ENCODE measurements at places on chromosomes 5 and 9. TPM values are rescaled to one million over a fixed set of nuclear protein-coding genes. Genes with fewer than 3 reads are reported as not detected.

Gene PPP3R2
- polyA plus RNA-seq: 0.01 TPM

Gene ASTN2
- polyA plus RNA-seq: 11.4 TPM

DNA sequence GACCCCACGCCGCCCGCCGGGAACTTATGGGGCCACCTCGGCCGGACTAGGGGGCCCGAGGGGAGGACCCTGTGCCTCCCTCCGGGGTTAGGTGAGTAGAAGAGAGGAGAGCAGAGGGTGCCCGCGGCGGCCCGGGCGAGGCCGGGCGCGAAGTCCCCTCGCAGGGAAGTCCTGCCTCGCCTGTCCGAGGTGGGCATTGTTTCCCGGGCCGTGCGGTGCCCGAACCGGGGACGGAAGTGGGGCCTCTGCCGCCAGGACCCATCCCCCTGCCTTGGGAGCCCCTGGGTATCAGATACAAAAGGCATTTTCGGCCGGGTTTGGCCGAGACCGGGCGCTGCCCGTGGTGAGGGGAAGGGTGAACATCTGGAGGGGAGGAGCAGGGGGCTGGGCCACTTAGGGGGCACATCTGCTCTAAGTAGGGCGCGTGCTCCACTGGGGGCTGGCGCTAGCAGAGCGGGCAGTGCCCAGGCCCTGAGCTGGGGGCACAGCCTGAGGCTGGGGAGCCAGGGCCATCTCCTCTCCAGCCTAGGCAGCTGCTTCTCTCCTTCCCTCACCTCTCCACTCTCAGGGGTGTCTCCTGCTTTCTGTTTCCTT is 48.2 kb downstream of the DAB2IP start:
- no peak for DNase-seq

GRCh38 chr5:14588145-14588544 is 6.6 kb downstream of the OTULINL start:
- DNase-seq: no peak

Gene GPR150
- polyA plus RNA-seq: 0.90 TPM

Gene ZCCHC9
- 38.9 TPM for polyA plus RNA-seq

Gene PCDHB5
- polyA plus RNA-seq: 2.1 TPM

Gene BARHL1
- polyA plus RNA-seq: 0.01 TPM

Gene PRLR
- polyA plus RNA-seq: 56.0 TPM

- no peak for DNase-seq
Measured at GRCh38 chr5:171520300-171521174, 101.1 kb downstream of the FGF18 start.

Gene ELOVL7
- polyA plus RNA-seq: 77.3 TPM

DNA sequence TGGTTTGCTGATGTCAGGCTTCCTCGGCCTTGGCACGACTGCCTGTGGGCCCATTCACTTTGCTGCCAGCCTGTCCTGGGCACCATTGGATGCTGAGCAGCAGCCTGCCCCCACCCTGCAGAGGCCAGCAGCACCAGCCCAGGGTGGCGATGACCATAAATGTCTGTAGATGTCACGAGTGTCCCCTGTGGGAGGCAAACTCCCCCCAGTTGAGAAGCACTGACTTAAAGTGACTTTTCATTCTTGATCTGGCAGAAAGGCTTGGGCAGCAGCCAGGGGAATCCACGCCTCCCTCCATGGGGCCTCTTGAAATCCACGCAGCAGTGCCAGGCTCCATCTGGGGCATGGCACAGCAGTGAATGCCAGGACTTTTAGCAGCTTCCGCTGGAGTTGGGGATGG is 21.8 kb downstream of the IRX4 start:
- no peak for DNase-seq

Gene C9
- polyA plus RNA-seq: 0.04 TPM

DNA sequence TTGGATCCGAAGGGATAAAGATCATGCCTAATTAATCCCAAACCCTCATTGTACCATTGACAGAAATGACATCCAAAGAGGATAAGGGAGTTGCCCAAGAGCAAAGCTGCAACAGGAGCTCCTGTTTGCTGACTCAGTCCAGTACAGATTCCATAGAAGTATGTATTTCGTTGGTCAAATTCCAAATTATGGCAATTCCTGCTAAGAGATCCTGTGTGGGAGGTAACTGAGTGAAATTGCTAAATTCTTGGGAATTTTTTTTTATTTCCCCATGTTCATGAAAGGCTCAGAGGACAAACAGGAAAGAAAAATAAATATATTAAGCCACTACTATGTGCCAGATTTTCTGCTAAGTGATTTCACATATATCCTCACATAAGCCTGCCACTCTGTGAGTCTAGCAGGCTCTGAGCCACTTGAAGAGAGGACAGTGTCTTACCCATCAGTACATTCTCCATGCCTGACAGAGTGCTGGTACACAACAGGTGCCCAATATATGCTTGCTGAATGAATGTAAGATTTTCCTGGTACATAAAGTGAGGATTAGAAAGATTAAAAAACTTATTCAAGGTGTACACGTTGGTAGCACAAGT is 132.7 kb downstream of the GLIS3 start:
- no peak for DNase-seq

Gene FAXDC2
- 33.0 TPM for polyA plus RNA-seq

GRCh38 chr5:18546591-18546990 is 912.3 kb downstream of the TAF11L14 start:
- no peak for DNase-seq

Gene TMEM161B
- polyA plus RNA-seq: 31.8 TPM

- DNase-seq: no peak
Measured at GRCh38 chr5:1746371-1747078, 53.1 kb downstream of the MRPL36 start.

Gene HACD4
- polyA plus RNA-seq: 4.8 TPM

DNA sequence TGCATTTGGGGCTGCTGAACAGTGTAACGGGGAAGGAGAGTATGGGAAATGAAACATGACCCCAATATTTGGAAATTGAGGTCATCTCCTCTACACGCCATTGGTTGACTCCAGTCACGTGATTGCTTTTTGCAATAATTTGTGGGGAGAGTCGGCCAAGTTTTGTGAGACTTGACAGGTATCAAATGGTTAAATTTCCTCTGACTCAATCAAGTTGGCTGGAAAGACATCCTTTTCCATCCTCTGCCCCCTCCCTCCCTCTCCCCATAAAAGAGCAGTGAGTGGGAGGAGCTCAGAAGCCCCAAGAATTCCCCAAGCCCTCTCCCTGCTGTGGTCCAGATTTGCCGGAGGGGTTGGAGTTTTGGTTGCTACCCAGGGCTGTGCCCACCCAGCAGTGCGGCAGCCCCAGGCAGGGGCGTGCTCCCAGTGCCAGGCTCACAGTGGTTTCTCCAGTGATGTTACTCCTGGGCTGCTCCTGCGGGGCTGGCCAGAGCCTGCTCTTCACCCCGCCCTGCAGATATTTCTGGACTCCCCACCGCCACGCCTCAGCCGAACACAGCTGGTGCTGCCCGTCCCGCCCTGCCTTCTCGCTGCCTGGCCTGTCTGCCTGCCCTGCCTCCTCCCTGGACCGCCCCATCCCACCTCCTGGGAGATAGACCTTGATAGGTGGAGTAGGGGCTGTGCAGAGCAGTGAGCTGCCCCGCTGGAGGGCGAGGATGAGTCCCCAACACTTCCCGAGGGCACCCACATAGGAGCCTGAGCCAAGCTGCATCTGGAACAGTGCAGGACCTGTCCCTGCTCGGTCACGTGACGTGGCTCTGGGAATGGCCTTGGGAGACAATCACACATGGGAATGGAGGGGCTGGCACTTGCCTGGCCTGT is 3.4 kb downstream of the COL5A1 start:
- peak; percentile 70 for DNase-seq

Gene SHISAL2B
- 0.06 TPM for polyA plus RNA-seq

Gene SCGB3A2
- polyA plus RNA-seq: not detected

DNA sequence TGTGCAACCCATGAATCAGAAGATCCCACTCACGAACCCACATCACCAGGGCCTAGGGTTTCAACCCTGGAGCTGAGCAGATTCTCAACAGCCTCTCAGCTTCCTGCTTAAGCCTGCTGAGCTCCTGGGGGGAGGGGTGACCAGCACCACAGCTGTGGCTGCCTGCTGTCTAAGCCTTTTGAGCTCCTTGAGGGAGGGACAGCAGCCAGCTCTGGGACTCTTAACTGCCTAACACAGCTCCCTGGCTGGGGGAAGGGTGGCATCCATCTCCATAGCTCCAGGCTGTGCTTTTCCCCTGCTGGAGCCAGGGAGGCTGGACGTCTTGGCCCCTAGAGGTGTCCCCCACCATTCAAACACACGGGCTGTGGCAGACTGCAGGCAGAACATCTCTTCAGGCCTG is 250.3 kb downstream of the DMAC1 start:
- peak; percentile 33 for DNase-seq

Gene LCN9
- polyA plus RNA-seq: not detected

DNA sequence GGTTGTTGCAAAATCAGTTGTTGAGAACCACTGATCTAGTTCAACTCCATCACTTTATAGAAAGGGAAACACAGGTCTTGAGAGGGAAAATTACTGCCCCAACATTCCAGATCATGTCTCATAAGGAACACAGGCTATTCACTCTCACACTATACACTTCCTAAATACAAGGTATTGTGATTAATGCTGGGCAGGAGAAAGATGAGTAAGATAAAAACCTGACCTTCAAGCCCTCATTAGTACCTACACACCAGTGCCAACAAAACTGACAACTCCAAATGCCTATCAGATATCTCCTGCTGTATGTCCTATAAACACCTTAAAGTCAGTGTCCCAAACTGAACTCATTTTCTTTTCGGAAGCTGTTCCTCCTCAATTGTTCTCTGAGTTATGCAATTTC is 8.2 kb downstream of the GNE start:
- no peak for DNase-seq

Gene TAL2
- 0.58 TPM for polyA plus RNA-seq

DNA sequence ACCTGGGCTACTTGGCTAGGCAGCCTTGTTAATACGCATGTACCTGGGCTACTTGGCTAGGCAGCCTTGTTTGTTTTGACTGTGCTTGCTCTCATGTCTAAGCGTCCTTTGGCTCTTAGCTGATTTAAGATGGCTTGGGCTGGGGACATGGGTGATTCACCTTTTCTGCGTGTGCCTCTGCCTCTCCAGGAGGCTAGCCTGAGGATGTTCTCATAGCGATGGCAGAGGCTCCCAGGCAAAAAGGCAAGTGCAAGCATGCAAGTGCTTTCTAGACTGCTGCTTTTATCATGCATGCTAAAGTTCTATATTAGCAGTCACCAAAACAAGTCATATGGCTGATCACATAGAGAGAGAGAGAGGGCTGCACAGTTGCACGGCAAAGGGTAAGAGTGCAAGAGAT is 300.5 kb downstream of the IRX1 start:
- no peak for DNase-seq

DNA sequence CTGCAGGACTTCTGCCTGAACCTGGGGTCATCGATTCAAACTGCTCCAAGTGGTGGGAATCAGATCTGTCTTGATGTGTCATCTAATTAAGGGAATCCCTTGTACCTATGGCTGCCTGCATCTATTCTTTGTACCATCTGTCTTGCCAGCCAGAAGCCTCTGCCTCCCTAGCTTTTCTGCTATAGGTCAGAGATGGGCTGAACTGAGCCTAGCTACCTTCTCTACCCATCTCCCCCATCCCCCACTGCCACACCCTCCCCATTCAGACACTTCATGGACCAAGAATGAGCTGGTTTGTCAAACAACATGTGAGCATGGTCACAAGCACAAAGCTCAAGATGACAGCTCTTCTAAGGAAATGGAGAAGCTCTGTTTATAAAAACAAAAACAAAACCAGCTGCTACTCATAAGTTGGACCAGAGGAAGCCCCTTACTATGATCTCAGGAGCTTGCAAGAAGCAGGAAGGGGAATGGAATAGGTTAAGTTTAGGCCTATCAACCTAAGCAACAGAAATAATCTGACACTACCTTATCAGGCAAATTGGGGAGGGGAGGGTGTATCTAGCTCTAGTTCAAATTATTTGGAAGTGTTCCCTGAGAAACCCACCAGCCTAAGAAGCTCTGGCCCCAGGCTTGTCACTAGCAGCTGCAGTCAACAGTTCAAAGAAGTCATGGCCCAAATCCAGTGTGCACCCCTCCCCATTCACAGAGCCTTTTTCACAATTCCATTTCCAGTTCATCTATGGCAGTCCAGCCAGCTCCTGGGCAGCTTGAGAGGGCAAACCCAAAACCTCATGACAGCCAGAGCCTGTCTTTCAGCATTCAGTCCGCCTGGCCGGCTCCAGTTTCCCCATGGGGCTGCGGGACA is 29.9 kb downstream of the SKP1 start:
- DNase-seq: no peak

DNA sequence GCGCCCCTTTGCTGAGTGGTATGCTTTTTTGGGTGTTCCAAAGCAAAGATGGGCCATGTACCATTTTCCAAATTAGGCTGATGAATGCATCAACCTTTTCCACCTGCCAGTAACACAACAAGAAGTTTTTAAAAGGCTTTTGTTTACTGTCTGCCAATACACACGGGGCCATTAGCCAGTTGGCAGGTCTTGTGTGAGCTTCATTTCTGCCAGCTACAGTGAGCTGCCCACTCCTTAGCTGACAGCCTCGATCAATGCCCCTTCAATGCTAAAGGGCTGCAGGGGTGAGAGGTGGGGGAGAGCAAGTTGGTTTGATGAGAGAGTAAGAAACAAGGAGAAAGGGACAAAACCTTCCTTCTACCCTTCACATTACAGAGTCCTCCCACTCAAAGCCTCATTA is 128.7 kb downstream of the C5orf15 start:
- DNase-seq: no peak

GRCh38 chr9:121944711-121945191 is 148.4 kb downstream of the TTLL11 start:
- DNase-seq: no peak

DNA sequence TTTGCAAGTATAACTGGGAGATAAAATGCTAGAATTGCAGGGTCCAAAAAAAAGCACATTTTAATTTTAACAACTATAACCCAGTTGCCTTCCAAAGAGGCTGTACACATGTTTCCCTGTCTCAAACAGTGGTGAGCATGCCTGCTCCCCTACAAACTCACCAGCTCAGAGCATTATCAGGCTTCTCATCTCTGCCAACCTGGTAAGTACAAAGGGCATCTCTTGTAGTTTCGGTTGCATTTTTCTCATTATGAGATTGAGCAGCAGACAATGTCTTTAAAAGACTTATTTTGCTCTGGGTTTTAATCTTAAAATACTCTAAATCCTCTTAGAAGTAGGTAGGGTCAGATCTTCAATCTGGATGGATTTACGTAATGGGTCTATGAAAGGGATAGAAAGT is 107.1 kb upstream of the MSX2 start:
- no peak for DNase-seq

DNA sequence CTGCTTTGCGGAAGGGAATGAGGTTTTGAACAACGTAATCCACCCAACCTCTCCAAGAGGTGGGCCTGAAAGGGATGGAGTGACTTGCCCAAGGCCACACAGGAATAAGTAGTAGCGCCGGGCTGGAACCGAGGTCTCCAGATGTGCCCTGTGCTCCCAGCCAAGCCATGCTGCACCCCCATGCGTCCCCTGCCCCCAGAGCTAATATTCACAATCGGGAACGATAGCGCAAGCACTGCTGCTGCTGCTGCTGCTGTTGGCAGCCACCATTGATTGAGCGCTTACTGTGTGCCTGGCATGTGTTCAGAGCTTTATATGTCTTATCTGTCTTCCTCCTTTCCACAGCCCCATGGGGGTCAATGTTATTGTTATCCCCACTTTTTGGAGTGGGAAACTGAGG is 43.9 kb downstream of the AMBP start:
- DNase-seq: no peak

GRCh38 chr5:90878549-90879196 is 320.1 kb downstream of the ADGRV1 start:
- DNase-seq: no peak

Gene ZNF483
- polyA plus RNA-seq: 0.99 TPM
